ENCODE measurements at places on chromosomes 5 and 9. TPM values are rescaled to one million over a fixed set of nuclear protein-coding genes. Genes with fewer than 3 reads are reported as not detected.

The MUSK gene
- under 0.01 TPM for total RNA-seq

The CNTRL gene
- 7.0 TPM for total RNA-seq

The AQP3 gene
- 0.39 TPM for total RNA-seq

The SPINK6 gene
- not detected for total RNA-seq

All from subcutaneous preadipocyte (primary cell).